ENCODE measurements at places on chromosomes 2 and 18. TPM values are rescaled to one million over a fixed set of nuclear protein-coding genes. Genes with fewer than 3 reads are reported as not detected.

DNA sequence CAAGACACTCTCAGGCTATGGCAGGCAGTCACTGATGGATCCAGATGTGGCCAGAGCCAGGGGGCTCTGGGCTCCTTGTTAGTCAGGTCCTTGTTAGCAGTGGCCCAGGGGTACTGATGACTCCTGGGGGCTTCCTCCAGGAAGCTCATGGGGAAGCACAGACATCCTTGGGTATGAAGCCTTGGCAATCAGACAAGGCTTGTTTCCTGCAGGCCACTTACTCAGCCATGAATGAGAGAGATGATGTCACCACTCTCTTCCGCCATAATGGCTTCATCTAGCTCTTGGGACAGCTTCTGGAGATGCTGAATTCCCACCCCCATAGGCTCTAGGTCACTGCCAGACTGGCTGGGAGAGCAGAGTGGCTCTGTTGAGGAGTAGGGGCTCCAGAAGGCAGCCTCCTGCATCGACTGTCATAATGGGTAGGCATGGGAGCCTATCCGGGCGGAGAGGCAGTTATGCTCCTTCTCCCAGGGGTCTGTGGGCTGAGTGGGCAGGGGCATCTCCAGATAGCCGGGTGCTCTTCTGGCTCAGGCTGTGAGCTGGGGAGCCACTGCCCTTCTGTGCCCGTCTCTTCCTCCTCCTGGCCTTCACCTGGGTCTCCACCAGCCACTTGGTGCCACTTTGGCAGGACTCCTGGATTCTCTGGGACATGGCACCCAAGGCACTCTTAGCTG lies 40.2 kb upstream of the BMPR2 start:
- H3K27ac ChIP-seq: no peak overlapping the region
- H3K4me3 ChIP-seq: no peak overlapping the region
- no peak for DNase-seq
- H3K27me3 ChIP-seq: no peaks in the 10 kb centered on the region

GRCh38 chr2:32962690-32963089 lies 15.9 kb downstream of the LTBP1 start:
- no peaks in the 10 kb centered on the region for H3K27me3 ChIP-seq
- H3K36me3 ChIP-seq: no peaks in the 10 kb centered on the region
- no peaks in the 10 kb centered on the region for H3K4me1 ChIP-seq

The IER3IP1 gene
- total RNA-seq: 13.8 TPM

The ASXL3 gene
- 0.96 TPM for total RNA-seq

GRCh38 chr2:23351388-23352141 lies 33.4 kb upstream of the KLHL29 start:
- DNase-seq: peak; percentile 82
- H3K4me3 ChIP-seq: peak overlapping the region; percentile 49
- no peaks in the 10 kb centered on the region for H3K27me3 ChIP-seq
- peak overlapping the region; percentile 90 for H3K27ac ChIP-seq

The PTRHD1 gene
- 38.8 TPM for total RNA-seq

The REG1B gene
- not detected for total RNA-seq

GRCh38 chr2:101188683-101189405 lies 37.7 kb upstream of the TBC1D8 start:
- H3K27ac ChIP-seq: no peak overlapping the region
- H3K27me3 ChIP-seq: no peaks in the 10 kb centered on the region
- H3K4me1 ChIP-seq: no peaks in the 10 kb centered on the region

DNA sequence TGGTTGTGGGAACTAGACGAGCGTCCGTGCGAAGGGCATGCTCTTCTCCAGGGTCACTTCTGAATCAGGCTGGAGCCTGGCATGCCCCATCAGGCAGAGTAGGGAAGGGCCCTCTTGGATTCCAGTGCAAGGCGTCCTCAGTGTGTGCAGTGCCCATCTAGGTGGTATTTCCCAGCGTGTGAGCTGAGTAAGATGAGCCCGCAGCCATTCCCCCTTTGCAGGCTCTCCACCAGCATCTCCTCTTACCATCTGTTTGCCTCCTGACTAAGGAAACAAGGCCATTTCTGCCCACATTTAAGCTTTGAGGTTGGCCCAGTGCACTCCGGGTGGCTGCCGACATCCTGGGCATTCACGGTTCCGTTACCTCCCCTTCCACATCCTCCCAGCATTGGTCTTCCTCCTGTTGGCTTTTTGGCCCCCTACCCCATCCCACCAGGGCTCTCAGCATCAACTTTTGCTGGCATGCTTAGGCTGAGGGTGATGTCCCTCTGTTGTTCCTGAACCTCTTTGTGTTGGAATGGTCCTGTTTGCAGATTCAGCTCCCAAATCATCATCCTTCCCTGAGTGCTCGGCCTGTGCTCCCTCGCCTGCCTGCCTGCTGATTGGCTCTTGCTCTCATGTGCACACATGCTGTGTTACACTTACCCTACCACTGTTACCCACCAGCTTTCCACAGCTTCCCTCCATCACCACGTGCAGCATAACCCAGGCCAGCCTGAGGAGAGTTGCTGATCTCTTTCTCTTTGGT lies 11.8 kb downstream of the CEP68 start:
- H3K36me3 ChIP-seq: no peaks in the 10 kb centered on the region
- H3K27ac ChIP-seq: peak overlapping the region; percentile 50
- H3K4me1 ChIP-seq: peaks cover 27% of the 10 kb centered on the region
- H3K27me3 ChIP-seq: no peaks in the 10 kb centered on the region

The GALNT3 gene
- total RNA-seq: 2.4 TPM

The POTEI gene
- 1.2 TPM for total RNA-seq

DNA sequence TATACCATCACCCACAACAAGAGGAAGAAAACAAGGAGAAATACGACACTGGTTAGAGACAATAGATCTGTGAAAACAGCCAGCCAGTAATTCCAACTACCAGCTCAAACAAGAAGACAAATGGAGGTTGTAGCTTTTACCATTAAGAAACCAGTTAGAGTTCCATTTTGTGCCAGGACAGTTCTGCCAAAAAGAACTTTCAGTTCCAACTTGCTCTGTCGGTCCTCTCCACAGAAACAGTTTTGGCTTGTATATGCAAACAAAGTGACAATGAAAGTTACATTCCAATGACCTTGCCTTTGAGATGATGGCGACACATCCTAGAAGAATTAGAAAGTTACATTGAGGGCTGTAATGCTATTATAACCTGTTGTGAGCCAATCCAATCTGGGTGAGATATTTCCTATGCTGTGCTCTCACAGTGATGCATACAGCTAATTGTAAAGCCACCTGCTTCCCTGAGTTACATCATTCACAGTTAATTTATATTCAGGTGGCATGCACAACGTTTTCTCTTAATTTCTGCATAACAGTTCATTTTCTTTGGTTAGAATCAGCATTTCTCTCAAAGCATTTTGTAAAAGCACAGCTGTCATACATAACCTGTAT lies 1378.4 kb upstream of the PIK3C3 start:
- H3K36me3 ChIP-seq: no peaks in the 10 kb centered on the region
- no peak overlapping the region for H3K4me3 ChIP-seq
- H3K27ac ChIP-seq: no peak overlapping the region
- no peak for DNase-seq

DNA sequence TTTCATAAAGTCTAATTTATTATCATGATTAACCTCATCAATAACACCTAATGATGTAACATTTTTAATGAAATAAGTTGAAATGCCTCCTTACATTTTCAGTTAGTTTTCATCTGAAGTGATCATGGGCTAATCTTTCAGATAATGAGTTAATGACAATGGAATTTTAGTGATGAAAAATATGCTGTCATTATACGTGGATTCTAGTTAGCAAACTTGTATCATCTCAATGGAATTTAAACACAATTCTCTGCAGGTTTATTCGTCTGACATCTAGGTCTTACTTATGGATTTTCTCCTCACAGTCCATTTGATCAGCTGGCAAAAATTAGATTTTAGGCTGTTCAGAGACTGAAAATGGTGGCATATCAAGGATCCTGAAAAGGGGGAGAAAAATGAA lies 885.0 kb downstream of the SLC4A3 start:
- H3K36me3 ChIP-seq: no peaks in the 10 kb centered on the region
- no peak overlapping the region for H3K27ac ChIP-seq
- no peaks in the 10 kb centered on the region for H3K4me1 ChIP-seq
- H3K27me3 ChIP-seq: no peaks in the 10 kb centered on the region

Data from breast epithelium (tissue), 4 donors.